Stimulated activated CD4-positive, alpha-beta T cell treated with anti-CD3 and anti-CD28 coated beads, Interleukin-1b, Interleukin-23, amount 100 ng/mL, for 48 hours (primary cell): ENCODE measurements at places on chromosomes 1 and 21.

GRCh38 chr1:19676438-19676922 lies 11.8 kb downstream of the HTR6 start:
- no peak for DNase-seq

- no peak for DNase-seq
Observed at GRCh38 chr1:34127006-34128000, 37.7 kb downstream of the CSMD2 start.

DNA sequence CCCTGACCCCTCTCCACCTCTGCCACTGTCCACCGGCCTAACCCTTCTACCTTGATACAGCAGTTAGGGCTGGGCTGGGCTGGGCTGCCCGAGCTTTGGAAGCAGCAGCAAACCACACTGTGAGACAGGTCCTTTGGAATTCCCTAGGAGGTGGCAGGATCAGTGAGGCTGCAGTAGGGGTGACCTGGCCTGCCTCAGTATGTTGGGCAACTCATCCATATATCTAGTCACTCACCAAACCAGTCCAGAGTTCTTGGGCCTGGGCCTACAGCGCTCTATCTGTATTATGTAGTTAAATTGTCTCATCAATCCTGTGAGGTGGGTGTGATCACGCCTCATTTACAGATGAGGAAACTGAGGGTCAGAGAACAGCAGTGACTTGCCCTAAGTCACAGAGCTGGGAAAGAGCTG lies 13.3 kb upstream of the SYNC start:
- no peak for DNase-seq

- no peak for DNase-seq
Observed at GRCh38 chr1:59383963-59384362, 87.1 kb downstream of the FGGY start.

DNA sequence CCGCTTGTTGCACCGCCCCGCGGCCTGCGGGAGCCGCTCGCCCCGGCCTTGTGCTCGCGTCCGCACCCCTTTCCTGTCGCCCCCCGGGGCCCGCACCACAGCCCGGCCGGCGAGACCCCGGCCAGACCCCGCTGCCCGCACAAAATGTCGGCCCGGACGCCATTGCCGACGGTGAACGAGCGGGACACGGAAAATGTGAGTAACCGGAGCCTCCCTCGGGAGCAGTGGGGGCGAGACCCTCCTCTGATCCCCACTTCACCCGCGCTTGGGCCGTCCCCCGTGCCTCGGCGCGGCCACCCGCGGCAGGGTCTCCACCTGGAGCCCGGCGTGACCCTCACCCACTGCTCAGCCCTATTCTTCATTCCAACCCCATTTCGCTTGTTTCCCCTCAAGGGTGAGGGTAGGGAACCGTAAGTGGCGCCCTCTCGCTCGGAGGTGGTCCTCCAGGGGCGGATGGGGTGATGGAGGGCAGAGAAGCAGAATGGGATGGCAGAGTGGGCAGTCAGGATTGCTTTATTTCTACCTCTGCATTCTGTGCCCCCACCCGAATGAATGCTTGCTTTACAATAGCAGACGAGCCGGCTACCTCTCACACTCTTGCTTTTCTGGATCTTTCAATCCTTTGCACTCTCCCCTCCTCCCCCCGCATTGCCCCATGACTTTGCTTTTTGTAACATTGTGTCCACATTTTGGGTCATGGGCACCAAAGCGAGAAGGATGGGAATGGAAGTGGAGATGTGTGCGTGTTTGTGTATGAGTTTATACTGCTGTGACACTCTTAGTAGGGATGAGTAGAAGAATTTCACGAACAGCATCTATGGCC lies 954 bp downstream of the MARK1 start:
- peak; percentile 1 for DNase-seq

DNA sequence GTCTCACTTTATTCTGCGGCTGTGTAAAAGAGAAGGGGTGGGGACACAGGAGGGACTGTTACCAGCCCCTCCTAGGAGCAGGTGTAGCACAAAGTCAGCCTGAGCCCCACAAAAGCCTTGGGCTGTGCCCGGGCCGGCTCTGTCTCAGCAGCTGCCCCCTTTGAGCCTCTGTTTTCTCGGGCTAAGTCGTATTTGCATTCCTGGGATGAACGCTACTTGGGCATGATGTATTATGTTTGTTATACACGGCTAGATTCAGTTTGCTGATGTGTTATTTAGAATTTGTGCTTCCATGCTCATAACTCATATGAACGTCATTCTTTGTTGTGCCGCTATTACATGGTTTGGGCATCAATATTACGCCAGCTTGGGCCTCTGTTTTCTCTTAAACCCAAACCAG lies 47.8 kb downstream of the KCNN3 start:
- no peak for DNase-seq

DNA sequence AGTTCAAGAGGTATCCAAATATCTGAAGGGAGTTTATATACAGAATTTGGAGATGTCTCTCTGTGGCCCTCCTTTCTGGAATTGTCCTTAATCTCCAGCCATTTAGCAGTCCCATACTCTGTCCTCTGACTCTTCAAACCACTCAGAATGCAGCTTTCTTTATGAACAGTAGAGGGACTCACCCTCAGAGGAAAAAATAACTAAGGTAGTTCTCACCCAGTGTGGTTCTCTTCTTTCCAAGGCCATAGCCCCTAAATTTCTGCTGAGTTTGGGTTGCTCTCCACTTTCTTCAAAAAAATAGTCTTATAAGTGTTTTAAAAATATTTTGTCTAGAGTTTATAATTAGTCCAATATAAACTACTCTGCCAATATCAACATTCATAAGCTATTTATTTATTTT lies 369.7 kb downstream of the MATN1 start:
- DNase-seq: no peak

- DNase-seq: no peak
Observed at GRCh38 chr1:20386323-20387081, 95.8 kb downstream of the VWA5B1 start.

GRCh38 chr1:109821831-109822745 lies 58.4 kb upstream of the EPS8L3 start:
- DNase-seq: no peak

- no peak for DNase-seq
Observed at GRCh38 chr1:92051948-92052347, 22.2 kb downstream of the EPHX4 start.

- DNase-seq: peak; percentile 79
Observed at GRCh38 chr1:172699111-172699510, 40.2 kb downstream of the FASLG start.

DNA sequence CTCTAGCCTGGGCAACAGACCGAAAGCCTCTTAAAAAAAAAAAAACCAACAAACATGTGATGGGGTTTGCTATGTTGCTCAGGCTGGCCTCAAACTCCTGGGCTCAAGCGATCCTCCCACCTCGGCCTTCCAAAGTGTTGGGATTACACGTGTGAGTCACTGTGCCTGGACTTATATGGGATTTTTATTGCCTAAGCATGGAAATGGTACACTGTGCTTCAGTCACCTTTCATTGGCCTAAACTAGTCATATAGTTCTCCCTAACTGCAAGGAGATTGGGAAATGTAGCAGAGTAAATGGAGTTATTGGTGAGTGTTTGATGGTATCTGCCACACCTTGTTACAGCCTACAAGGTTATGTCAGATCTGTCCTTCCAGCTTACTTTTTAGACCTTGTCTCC lies 17.2 kb upstream of the MEF2D start:
- no peak for DNase-seq

DNA sequence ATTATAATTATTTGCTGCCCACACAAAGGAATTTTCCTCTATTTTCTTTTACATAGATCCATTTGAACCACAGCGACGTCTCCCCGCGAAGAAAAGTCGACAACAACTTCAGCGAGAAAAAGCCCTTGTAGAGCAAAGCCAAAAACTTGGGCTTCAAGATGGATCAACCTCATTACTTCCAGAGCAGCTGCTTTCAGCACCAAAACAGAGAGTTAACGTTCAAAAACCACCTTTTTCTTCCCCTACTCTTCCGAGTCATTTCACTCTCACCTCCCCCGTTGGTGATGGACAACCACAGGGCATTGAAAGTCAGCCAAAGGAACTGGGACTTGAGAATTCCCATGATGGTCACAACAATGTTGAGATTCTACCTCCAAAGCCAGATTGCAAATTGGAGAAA lies 7.2 kb downstream of the GORAB start:
- DNase-seq: no peak

DNA sequence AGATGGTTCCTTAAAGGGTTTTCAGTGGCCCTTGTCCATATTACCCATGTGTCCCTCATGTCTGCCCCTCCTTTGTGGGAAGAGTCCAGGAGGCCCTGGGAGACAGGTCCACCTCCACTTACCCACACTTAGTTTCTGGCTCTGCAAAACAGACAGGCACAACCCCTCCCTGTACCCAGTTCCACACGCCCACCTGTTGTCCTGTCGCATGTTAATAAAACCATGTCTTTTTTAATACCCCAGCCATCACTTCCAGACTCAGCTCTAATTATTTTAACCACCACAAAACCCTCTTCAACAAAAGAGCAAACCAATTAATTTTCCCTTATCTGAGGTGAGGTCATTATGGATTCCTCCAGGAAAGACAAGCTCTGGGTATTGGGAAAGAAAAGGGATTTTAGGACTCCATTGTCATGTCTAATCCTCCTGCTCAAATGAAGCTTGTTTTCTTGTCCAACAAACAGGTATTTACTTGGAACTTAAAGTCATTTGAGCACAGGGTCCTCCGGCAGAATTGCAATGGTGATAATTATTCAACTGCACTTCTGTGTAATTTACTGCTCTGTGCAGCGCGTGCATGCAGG lies 68.9 kb downstream of the CCDC185 start:
- DNase-seq: no peak

- no peak for DNase-seq
Observed at GRCh38 chr21:26070822-26071425, 99.6 kb downstream of the APP start.

DNA sequence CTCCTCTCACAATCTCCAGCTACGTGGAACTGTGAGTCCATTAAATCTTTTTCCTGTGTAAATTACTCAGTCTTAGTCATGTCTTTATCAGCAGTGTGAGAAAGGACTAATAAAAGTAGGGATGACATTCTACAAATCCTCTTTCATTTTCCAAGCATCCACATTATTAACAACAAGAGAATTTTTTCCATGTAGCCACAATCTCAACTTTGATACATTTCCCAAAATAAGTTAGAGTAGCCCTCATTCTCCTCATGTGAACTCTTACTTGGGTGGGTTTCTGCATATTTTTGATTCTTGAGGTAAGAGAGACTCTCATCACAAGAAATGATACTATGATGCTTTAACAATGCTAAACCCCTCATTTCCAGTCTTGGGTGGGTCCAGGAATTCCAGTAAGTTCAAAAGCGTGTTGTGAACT lies 52.8 kb downstream of the TNFSF18 start:
- no peak for DNase-seq

DNA sequence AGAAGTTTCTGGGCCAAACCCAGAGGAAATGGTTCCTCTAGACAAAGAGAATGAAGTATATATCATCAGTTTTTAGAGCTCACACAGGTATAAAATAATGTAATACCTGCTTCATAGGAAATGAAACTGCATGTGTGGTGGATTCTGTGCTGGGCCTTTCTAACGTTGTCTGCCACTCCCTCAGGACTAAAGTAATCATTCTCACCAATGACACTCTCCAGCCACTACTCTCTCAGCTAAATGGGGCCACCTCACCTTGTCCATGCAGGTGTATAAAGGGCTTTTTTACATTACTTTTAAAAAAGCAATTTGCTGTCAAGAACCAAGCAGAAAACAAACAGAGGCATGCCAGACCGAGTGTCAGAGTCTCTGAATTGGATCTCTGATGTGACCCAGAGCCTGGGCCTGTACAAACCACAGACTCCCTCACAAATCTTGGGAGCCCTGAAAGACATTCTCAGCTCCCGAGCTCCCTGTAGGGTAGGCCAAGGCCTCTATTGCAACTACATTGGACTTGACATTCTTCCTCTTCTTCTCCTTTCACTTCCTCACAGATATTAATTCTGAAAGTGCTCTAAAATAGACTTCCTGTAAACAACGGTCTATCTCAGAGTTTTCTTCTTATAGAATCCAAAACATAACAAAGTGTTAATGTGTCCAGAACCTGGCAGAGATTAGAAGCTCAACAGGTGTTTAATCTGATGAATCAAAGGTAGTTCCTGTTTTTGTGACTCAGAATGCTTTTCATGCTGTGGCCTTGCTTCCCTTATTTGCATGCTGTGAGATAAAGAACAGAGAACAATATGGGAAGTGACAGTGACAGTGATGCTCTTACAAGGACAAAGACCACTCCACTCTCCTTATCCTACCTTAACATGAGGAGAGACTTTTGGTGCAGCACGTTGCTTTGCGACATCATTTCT lies 8.6 kb downstream of the AIM2 start:
- no peak for DNase-seq

DNA sequence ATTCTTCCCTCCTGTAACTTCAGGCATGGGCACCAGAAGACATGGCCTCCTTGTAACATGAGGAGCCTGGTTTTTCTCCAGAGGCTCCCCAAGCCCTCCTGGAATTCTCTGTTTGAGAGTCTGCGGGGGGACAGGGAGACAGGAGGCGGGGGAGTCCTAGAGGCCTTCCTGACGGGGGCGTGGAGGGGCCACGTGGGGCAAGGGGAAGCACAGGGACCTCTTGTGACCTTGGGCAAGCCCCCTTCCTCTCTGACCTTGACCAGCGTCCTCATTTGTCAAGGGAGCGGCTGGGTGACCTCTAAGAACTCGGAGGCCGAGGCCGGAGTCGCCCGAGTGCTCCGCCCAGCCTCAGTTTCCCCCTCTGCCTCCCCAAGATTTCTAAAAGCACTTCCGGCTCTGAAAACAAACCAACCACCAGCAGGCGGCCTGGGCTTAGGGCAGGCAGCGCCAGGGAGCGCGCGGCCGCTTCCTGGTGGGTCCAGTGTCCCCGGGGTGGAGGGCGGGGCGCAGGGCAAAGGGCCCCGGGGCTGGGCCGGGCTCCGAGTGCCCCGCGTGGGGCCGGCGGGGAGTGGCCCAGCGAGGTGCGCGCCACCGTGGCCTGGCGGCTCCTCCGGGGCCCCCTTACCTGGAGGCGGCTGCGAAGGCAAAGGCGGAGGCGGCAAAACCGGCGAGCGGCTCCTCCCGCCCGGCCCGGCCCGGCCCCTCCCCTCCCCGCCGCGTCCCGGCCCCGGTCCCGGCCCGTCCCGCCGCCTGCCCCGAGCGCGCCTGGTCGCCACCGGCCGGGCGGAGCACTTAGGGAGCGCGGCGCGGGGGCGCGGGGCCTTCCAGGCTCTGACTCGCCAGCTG lies at the start of gene TMCO4:
Gene TMCO4, minus strand, starts transcription at position 687 of the 846 bp plus-strand sequence. CDS start 19,158 bp downstream, outside the sequence.
- DNase-seq: peak; percentile 54

DNA sequence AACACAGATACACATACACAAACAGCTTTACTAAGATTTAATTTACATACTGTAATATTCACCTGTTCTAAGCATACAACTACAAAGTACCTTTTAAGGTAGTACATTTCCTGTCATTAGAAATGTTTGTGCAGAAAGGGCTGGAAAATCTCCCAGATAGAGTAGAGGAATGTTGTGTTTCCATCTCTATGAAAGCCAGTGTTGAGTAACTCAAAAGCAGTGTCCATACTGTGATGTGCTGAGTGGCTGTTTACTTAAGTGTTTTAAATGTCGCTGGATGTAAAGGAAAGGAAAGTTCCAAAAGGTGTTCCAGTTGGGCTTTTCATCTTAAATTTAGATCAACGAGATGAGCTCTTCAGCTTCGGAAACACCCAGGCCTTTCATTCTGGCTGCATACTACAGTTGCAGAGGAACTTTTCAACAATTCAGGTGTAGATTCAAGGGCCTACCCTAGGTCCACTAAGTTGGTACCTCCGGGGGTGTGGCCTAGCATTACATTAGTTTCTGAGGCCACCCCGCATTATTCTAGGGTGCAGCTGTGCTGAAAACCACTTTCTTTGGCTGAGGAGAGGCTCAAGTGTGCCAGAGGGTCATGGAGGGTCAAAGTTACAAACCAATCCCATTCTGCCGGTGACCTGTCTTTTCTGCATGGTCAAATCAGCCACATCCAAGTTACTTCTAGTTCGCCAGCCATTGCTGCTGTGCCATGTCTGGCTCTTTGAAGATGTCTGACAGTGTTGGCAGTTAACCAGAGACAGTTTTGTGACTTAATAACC lies 78.1 kb downstream of the LRRC8D start:
- DNase-seq: no peak
